RPMI8226 (cell line): ENCODE measurements at places on chromosomes 1 and 21.
A peak's percentile ranks its signal among the peaks of the same experiment; 100 is the strongest.

- no peak for DNase-seq
Measured at GRCh38 chr1:204041232-204041767, 31.6 kb upstream of the SOX13 start.

- no peak for DNase-seq
Measured at GRCh38 chr1:52281518-52281917, 84.5 kb downstream of the CC2D1B start.

GRCh38 chr1:218665221-218665620 lies 320.1 kb downstream of the TGFB2 start:
- no peak for DNase-seq

- DNase-seq = no peak
Measured at GRCh38 chr1:109891930-109892329, 18.7 kb upstream of the CSF1 start.

DNA sequence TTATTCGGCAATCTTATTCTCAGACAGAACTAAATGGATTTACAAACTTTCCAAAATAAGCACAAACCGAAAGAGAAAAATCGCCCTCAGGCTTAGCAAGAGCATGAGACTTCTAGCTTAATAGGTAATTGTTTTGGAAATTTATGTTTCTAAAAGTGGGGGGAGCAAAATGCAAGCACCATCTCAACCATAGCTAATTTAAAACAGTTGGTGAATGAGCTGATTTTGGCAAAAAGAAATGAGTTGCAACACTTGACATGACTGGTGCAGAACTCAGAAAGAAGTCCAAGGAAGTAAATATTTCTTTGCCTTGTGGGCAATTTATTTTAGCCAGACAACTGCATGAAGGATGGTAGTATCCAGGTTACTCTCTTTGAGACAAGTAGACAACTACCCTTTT lies 71.5 kb upstream of the PTGFR start:
- peak; percentile 8 for DNase-seq

DNA sequence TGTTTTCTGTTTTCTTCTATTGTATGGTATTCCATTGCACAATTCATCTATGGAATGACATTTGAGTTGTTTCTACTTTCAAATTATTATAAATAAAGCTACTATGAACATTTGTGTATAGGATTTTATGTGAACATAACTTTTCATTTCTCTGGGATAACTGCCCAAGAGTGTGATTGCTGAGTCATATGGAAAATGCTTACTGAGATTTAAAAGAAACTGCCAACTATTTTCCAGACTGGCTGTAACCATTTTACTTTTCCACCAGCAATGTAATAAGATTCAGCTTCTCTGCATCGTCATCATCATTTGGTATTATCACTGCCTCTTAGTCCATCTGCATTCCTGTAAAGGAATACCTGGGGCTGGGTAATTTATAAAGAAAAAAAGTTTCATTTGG lies 779.6 kb upstream of the PRMT6 start:
- no peak for DNase-seq
